ENCODE measurements at places on chromosomes 11 and 22.

DNA sequence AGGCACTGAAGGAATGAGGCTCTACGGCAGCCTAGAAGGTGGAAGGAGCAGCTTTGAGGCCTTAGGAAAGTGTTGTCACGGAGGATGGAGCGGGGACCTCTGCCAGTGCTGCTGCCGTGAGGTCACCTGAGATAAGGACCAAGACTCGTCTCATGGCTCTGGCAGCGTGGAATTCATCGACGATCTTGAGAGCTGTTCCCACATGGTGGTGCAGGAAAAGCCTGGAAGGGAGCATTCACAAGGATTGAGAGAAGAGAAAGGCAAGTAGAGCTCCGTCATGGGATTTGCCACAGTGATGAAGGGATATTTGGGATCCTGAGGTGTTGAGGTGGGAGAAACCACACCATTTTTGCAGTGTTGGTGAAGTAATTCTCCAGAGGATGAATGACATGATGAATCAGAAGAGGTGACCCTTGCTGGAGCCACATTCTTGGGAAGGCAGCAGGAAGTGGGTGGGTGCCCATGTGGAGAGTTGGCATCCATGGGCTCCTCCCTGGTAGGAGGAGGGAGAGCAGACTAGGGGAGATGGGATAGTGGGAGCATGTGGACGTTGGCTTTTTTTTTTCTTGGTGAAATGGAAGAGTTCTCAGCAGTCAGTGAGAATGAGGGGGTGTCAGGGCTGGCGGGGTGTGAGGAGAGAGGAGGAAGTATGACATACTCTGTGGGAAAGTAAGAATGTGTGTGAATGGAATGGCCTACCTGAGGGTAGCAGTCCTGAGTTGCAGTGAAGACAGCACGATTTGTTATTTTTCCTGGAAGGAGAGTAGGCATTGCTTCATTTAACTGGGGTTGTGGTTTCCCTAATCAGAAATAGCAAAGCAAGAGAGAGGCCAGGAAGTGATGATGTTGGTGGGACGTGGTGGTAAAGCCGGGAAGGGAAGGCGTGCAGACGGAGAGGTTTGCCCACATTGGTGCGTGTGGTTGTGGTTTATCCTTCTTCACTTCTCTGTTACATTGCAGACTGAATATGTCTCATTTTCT, 11.1 kb downstream of the PPP6R3 start:
- DNase-seq = peak; percentile 66

DNA sequence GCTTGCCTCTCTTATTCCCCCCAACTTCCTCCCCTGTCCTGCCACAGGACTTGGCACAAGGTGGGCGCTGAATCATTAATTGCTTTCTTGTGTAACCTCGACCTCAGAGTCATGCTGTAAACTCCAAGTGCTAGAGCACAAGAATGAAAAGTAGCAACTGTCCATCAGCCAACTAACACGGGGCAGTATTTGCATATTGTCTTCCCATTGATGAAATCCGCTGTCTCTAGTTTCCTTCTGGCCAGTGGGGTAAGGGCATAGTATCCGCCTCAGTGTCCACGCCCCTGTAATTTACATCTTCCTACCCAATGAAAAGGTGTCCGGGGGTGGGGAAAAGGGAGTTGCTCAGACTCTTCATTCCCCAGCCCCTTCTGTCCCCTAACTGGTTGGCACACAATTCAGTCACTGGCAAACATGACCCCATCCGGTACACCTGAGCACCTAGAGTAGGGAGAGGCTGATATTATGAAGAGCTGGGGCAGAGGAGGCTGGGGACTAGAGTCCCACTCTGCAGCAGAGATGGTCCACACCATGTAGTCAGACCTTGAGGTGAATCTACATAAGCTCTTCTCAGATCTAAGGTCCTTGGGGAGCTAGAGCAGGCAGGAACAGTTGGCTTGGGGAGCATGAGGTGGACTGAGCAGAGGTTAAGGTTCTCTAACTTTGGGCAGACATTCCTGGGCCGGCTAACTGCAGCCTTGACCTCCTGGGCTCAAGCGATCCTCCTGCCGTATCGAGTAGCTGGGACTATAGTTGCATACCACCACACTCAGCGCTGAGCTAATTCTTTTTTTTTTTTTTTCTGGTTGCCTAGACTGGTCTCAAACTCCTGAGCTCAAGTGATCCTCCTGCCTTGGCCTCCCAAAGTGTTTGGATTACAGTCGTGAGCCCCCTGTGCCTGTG, 6.8 kb upstream of the GGA1 start:
- DNase-seq = no peak

DNA sequence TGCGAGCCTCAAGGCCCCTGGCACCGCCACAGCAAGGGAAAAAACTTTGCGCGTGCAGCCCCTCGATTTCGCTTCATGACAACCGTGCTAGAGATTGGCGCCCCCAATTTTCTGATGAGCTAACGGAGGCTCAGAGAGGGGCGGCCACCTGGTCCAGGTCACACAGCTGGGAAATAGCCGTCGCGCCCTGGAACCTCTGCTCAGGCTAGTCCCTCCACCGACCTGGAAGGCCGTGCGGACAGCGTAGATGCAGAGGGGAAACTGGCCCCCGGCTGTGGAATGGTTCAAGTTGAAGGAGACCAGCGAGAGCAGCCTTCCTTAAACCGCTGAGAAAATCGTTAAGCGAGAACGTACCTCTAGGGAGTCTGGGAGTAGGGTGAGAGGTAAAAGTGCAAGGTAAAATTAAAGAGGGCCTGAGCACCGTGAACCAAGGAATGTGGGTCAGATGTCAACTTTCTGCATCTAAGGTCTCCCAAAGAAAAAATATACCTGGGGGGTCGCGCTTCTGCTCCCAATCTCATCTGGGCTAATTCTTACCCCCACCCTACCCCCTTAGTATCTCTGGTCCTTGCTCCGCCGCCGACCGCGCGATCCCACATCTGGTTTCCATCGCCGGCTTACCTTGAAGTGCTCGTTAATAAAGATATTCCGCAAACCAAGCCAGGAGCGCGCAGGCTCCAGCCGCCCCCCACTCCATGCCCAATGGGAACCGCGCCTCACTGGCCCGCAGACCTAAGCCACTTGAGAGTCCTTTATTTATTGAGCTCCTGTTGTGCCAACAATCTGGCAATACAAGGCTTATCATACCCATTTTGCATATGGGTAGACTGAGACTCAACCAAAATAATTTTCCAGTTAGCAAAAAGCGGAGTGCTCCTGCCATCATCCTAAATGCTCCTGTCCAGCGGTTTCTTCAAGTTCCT, 1.7 kb upstream of the ALX4 start:
- DNase-seq = no peak

- no peak for DNase-seq
Observed at GRCh38 chr11:124778281-124778680, 16.2 kb upstream of the ESAM start.

- DNase-seq = no peak
Observed at GRCh38 chr11:47977623-47978022, 2.7 kb upstream of the PTPRJ start.

- DNase-seq = no peak
Observed at GRCh38 chr22:42742940-42743339, 22.3 kb upstream of the A4GALT start.

DNA sequence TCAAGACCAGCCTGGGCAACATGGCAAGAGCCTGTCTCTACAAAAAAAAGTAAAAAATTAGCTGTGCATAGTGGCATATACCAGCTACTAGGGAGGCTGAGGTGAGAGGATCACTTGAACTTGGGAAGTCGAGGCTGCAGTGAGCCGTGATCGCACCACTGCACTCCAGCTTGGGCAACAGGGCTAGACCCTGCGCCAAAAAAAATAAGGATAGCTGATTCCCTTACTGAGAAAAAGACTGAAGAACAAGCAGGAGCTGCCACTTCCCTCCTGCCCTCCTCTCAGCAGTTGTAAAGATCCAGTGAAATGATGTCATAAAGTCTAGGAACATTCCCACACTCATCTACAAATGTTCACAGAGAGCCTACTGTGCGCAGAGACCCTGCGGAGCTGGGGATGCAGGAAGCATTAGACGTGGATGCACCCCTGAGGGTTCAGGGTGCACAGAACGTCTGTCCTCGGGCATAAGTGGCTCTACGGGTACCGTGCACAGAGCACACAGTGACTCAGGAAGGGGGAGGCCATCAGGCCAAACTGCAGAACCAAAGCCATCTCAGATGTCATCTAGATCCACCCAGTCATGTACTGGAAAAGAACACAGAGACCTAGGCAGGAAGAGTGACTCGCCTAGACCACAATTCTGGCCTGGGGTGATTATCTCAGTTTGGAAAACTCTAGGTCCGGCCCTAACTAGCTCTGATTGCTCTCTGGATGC, 11.7 kb downstream of the SEC14L2 start:
- no peak for DNase-seq

All from stimulated activated CD4-positive, alpha-beta T cell treated with anti-CD3 and anti-CD28 coated beads, Interleukin-1b, Interleukin-23, amount 100 ng/mL, for 48 hours (primary cell).